PC-3 (cell line): ENCODE measurements at places on chromosomes 16 and 17.

DNA sequence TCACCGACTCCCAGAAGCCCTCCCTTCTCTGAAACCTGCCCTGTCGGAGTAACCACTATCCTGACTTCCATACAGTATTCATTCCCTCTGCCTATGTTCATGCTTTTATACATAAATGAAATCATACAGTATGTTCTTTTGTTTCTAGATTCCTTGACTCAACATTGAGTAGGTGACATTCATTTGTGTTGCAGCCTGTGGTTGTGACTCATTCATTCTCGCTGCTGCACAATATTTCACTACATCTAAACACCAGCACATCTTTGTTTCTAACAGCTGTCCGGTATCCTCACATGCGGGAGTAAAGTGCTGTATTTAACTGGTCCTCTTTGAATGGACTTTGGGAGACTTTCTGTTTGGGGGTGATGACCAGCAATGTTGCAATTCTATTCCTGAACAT lies 135.0 kb upstream of the FOXF1 start:
- H3K4me1 ChIP-seq = no peaks in the 10 kb centered on the region
- H3K4me3 ChIP-seq = no peak overlapping the region
- no peak overlapping the region for H3K27ac ChIP-seq
- peaks cover 87% of the 10 kb centered on the region for H3K27me3 ChIP-seq
- no peaks in the 10 kb centered on the region for H3K36me3 ChIP-seq

GRCh38 chr17:82414548-82415281 lies 3.4 kb upstream of the HEXD start:
- H3K27me3 ChIP-seq = no peaks in the 10 kb centered on the region
- no peak overlapping the region for H3K4me3 ChIP-seq
- no peak overlapping the region for H3K27ac ChIP-seq
- DNase-seq = peak; percentile 61

DNA sequence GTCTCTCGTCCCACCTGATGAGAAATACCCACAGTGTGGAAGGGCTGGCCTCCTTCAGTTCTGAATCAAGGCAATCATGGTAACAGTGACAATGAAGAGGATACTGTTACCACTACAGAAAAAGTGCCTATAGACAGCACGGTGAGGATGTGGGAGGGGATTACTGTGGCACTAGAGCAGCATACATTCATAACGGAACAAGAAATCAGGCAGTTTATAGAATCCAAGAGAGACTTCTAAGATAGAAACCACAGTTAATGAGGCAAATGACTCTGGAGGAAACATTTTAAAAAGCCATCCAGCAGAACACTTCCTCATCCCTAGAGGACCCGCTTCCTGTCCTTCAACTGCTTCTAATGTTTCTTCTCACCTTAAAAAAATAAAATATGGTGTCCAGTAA lies 2.7 kb downstream of the RUSF1 start:
- H3K27me3 ChIP-seq = no peaks in the 10 kb centered on the region
- H3K4me3 ChIP-seq = no peak overlapping the region
- no peak overlapping the region for H3K27ac ChIP-seq

DNA sequence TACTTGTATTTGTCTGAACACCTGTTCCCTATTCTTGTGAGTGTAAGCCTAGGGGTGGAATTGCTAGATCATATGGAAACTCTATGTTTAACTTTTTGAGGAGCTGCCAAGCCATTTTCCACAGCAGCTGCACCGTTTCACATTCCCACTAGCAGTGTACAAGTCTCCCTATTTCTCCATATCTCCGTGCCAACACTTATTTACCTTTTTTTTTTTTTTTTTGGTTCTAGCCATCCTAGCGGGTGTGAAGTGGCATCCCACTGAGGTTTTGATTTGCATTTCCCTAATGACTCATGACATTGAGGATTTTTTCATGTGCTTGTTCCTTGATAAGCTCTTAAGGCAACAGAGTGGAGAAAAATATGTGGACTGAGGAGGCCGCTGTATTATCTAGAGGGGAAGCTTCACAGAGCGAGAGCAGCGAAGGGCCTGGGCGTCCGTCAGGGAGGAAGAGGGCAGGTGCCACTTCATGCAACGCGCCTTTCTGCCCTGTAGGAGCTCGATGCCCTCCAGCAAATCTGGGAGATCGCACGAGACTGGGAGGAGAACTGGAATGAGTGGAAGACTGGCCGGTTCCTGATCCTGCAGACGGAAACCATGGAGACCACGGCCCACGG lies 50.0 kb downstream of the DNAH2 start:
- no peak overlapping the region for H3K27ac ChIP-seq
- DNase-seq = no peak
- H3K4me1 ChIP-seq = peaks cover 15% of the 10 kb centered on the region
- H3K4me3 ChIP-seq = no peak overlapping the region
- H3K27me3 ChIP-seq = no peaks in the 10 kb centered on the region

DNA sequence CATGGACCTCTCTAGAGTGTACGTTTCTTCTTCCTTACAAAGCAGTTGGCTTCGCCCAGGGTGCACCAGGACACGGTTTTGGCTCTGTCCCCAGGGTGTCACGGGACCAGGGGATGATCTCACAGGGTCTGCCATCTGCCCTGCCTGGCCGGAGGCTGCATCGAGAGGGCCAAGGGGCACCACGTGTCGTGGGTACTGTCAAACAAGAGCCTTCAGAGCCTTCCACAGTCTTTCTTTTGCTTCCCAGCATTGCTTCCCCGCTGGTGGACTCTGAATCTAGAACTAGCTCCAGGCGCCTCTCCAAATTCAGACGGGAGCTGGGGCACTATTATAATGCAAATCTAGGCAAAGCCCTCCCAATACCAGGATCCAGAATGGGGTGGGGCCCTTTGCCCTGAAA lies 47.9 kb downstream of the MAPT start:
- H3K27ac ChIP-seq = no peak overlapping the region
- DNase-seq = no peak
- H3K4me3 ChIP-seq = no peak overlapping the region
- no peaks in the 10 kb centered on the region for H3K36me3 ChIP-seq
- H3K27me3 ChIP-seq = peaks cover 37% of the 10 kb centered on the region
- no peaks in the 10 kb centered on the region for H3K4me1 ChIP-seq

GRCh38 chr17:41656249-41657023 lies 32.1 kb upstream of the KRT17 start:
- no peaks in the 10 kb centered on the region for H3K36me3 ChIP-seq
- no peak overlapping the region for H3K4me3 ChIP-seq
- peak overlapping the region; percentile 95 for H3K27ac ChIP-seq
- no peaks in the 10 kb centered on the region for H3K27me3 ChIP-seq
- no peak for DNase-seq
